ENCODE measurements at places on chromosomes 12 and 14.
A peak's percentile ranks its signal among the peaks of the same experiment; 100 is the strongest.

DNA sequence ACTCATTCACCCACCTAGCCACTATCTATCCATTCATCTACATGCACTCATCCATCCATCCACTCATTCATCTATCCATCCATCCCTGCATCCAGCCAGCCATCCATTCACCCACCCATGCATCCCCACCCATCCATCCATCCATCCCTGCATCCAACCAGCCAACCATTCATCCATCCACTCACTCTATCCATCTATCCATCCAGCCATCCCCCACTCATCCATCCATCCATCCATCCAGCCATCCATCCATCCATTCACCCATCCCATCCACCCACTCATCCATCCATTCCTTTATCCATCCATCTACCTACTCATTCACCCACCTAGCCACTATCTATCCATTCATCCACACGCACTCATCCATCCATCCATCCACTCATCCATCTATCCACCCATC lies 73.1 kb downstream of the NOC4L start:
- DNase-seq, result no peak

GRCh38 chr12:68154779-68155178 lies 4.8 kb downstream of the IFNG start:
- DNase-seq, result no peak

DNA sequence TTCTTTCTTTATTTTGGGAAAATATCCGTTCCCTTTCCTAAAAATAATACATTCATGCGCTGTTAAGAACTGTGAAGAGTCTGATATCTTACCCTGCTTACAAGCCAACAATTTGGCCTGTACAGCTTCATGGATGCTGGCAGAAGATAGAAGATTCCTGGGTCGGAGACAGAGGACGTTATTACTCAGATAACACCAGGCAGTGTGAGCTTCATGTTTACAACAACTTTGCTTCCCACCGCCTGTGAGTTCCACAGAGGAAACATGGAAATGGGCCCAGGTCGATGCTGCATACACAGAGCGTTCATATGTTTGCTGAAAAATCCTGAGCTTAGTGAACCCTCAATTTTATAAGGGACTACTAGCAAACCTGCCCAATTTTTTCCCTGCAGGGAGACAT lies 705.6 kb upstream of the SEL1L start:
- DNase-seq, result no peak

GRCh38 chr14:70289138-70289537 lies 70.3 kb downstream of the COX16 start:
- no peak for DNase-seq

DNA sequence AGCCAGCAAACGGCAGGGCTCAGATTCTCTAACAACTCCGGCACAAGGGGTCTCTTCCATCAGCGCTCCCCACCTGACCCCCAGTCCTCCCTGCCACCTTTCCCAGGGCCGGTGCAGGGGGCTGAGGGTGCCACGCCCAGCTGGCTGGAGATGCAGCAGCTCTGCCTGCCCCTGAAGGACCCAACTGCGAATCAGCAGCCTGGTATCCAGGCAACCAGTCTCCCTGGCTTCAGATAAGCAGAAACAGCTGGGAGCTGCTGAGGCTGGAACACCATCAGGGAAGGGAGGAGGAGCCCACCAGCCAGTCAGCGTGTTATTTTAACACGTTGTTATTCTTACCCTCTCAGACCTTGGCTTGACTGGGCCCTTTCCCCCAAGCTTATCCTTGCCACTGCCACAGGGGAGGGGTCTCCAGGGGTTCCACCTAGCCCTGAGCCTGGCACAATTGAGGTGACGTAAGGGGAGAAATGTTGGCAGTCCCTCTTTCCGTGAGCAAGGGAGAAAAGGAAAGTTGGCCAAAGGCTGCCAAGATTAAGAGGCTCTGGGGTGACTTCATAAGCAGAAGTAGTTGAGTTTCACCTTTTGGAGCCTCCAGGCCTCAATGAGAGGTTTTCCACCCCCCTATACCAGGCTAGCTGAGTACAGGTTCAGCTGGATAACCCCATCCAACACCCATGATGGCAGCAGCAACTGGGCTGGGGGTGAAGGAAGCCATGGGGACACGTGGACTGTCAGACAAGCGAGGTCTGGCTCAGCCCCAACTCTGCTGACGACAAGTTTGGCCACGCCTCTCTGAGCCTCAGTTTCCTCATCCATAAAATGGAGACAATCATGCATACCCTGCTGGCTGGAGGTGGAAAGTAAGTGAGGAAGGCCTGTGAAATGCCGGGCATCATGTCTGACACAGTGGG lies 91.1 kb downstream of the IRF2BPL start:
- peak; percentile 73 for DNase-seq

DNA sequence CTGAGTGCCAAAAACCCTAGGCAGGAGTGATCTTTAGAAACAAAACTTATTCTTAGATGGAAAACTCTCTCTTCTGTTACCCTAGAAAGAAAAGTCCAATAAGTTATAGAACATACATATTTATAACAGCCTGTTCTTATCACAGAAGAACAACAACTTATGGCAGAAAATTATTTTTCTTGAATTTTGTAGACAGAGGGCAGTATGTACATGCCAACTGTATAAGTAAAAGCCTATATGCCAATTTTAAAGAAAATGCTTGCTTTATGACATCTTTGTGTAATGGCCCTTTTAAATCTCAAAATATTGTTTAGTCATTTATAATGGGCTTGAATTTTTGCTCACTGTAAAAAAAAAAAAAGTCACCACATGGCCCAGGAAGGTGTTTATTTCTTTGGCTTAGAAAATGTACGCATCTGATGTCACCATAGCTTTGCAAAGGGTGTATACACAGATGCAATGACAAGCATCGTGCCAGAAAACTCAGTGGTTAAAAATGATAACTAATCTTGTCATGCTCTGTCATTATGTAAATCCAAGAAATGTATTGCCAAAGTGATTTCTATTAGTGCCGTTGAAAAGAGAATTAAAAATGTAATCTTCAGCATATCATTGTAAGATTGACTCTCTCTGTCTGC lies 38.3 kb upstream of the GRIP1 start:
- DNase-seq, result peak; percentile 30

DNA sequence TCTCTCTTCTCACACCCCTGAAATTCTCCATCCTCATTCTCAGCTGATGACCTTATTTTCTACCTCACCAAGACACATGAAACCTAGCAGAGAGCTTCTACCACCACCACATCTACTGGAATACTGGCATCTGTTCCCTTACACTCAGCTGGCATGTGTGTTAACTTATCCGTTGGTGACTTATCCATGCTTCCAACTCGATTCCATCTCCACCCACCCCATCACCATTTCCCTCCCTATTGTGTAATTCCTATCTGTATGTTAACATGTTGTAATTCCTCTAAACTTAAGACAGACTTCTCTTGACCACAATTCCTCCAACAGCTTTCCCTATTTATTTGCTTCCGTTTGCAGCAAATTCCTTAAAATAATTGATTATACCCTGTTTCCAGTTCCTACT lies 15.4 kb downstream of the C1S start:
- DNase-seq, result no peak

DNA sequence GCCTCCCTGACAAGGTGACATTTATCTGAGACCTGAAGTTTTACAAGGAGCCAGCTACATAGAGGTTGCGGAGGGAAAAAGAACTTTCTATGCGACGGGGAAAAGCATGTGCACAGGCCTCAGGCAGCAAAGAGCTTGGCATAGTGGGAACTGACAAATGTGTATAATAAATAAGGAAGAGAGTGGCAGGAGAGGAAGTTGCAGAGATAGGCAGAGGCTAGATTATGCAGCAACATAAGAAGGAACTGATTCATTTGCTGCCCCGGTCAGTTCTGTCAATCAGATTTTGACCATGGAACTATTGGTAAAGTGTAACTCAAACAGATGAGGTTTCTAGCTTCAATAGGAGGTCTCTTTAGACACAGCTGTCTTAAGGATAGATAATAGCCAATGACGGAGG lies 33.7 kb upstream of the RIC8B start:
- no peak for DNase-seq

- DNase-seq, result no peak
Observed at GRCh38 chr14:38000340-38000739, 207.4 kb upstream of the SSTR1 start.

GRCh38 chr12:52310622-52311284 lies 10.4 kb downstream of the KRT83 start:
- DNase-seq, result no peak

GRCh38 chr14:95523051-95523814 lies 6.8 kb upstream of the SYNE3 start:
- DNase-seq, result no peak

DNA sequence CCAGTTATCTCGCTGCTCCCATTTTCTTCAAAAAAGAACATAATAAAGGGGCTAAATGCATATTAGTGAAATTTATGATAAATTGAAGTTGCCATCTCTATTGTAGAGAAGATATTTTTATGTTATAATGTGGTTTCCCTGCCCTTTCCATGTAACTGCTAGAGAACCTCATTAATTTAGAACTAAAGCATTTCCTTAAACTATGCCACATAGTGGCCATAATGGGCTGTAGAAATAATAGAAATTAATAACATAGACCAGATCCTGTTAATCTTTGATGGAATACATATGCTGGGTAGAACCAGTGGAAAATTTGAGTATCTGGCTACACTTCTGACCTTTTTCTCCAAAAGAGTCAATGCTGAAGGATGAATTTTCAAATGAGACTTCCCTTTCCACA lies 376.7 kb downstream of the PDZRN4 start:
- no peak for DNase-seq

DNA sequence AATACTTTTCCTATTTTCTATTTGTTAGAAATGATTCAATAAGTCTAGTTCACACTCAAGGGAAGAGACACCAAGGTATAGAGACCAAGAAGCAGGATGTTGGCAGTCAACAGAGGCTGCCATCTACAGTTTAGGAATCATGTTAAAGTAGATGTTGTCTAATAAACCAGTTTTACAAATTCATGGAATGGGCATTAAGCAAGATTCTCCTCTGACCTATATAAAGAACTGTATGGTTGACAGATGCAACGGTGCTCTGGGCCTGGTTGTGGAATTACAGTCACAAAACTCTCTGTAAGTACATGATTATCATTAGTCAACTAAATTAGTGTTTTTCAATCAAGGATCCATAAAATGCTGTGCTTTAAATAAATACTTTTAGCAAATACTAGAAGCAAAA lies 475.1 kb downstream of the NAV3 start:
- no peak for DNase-seq

- DNase-seq, result no peak
Observed at GRCh38 chr12:52441320-52441911, 7.2 kb upstream of the KRT75 start.

GRCh38 chr12:47995981-47996401 lies 8.3 kb downstream of the COL2A1 start:
- DNase-seq, result no peak

- no peak for DNase-seq
Observed at GRCh38 chr14:99522457-99522891, 41.3 kb downstream of the CCNK start.

- DNase-seq, result no peak
Observed at GRCh38 chr12:4829161-4829792, 80.4 kb upstream of the KCNA1 start.

GRCh38 chr14:33678005-33678404 lies 272.9 kb downstream of the EGLN3 start:
- no peak for DNase-seq
